ENCODE measurements at places on chromosomes 16 and 17. TPM values are rescaled to one million over a fixed set of nuclear protein-coding genes. Genes with fewer than 3 reads are reported as not detected.

The MOSMO gene
- 2.5 TPM for polyA plus RNA-seq

The KRT24 gene
- not detected for polyA plus RNA-seq

The GDE1 gene
- 71.7 TPM for polyA plus RNA-seq

The NDE1 gene
- 28.0 TPM for polyA plus RNA-seq

The KRT12 gene
- polyA plus RNA-seq = not detected

The GP2 gene
- not detected for polyA plus RNA-seq

The LITAFD gene
- not detected for polyA plus RNA-seq

The IGF2BP1 gene
- polyA plus RNA-seq = not detected

The SBK1 gene
- polyA plus RNA-seq = 0.04 TPM

DNA sequence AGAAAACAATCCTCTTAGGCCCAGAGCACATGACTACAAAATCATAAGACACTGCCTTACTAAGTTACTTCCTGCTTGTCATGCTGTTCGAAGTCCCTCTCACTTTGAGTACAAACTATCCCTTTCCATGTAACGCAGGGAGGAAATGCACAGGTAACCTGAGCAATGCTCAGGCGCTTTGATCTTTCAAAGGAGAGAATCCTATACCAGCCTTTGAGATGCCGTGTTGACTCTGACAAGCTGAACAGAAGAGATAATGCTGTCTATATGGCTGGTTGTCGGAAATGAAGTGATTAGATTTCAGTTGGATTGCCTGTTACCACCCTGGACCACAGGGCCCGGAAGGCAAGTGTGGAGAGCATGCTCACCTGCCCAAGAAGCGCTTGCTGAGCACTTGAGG is 75.9 kb downstream of the CDH11 start:
- no peak for DNase-seq

DNA sequence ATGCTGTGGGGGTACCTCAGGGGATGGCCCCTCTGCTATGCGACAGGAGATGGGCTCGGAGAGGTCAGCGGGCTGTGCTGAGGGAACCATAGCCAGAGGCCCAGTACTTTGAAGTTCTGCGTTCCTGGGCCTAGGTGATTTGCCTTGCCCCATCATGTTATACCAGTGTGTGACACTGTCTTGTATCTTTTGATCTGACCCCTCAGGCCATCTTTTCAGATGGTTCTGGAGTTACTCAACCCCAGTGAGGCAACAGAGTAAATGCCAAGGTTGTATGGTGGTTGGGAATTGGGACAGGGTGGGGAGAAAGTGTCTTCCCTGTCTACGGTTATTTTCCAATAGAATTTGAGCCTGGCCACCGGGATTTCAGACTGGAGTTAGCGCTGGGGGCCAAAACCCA is 8.5 kb downstream of the MSI2 start:
- DNase-seq = no peak

DNA sequence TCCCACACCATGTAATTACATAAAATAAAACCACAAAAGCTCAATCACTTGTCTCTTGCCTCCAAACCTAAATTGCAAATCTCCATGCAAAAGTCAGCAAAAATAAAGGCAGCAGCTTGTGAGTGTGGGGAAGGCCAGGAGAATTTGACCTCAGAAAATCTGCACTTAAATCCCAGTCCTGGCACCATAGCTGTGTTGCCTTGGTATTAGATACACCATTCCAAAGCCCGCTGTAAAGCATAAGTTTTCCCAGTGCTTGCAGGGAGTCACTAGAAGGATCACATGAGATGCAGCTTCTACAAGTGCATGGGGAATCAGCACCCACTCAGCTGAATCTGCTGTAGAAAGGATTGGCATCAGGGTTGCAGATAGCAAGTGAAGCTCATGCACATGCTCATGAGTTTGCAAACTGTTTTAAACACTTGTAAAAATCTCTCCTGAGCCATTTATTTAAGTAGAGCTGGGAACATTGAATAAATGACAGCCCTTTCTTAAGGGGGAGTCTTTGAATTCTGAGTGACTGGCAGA is 495.0 kb upstream of the HSBP1 start:
- no peak for DNase-seq

DNA sequence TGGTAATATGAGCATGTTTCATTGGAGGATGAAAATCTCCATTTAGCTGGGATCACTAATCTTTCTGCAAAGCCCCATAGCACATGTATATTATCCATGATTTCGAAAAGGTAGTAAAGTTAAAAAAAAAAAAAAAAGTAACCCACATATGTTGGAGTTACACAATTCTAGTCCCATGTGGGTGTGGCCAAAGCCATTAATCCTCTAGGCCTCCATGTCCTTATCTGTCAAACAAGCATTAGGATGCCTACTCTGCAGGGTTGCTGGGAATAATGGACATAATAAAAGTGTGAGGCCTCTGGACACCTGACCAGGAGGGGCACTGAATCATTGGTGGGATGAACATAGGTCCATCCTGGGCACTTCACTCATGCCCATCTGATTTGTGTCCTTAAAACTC is 29.2 kb upstream of the VAT1L start:
- DNase-seq = no peak

DNA sequence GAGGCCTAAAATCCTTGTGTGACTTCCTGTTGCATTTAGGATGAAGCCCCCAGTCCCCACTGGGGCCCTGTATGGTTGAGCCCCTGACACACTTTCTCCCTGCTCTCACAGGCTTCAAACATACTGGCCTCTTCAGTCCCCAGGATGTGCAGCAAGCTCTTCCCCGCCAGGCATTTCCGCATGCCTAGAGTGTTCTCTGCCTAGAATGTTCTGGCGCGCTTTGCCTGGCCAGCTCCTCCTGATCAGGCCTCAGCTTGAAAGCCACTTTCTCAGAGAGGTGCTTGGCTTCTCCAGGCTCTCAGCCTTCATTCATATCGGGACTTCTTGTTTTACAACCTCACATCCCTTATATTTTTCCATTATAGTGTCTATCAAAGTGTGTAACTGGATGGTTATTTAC is 123.7 kb downstream of the SPACA3 start:
- DNase-seq = no peak

DNA sequence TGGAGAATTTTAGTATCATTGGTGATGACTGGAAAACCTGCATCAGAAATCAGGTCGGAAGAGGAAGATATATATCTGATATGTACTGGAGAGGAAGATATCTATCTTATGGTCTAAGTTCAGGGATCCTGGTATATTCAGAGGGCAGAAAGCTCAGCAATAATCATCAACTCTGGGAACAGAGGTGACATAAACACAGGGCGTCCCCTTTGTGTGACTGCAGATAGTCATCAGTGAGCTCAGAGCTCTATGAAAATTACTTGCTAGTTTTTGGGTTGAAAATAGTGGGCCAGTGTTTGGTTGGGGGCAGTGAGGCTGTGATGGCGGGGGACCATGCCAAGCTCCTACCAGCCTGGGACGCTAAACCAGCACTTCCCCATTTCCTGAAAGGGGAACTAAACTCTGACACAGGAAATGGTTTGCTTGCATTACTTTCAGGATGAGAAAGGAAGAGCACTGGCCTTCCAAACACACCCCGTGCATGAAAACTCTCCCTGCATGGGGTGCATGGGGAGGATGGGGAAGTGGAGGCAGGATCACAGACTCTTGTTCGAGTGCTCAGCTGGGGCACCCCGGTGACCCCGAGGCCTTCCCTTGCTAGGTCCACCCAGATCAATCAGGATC is 15.8 kb downstream of the NOD2 start:
- DNase-seq = peak; percentile 90

GRCh38 chr17:8935191-8935590 is 30.3 kb downstream of the PIK3R5 start:
- DNase-seq = peak; percentile 97

DNA sequence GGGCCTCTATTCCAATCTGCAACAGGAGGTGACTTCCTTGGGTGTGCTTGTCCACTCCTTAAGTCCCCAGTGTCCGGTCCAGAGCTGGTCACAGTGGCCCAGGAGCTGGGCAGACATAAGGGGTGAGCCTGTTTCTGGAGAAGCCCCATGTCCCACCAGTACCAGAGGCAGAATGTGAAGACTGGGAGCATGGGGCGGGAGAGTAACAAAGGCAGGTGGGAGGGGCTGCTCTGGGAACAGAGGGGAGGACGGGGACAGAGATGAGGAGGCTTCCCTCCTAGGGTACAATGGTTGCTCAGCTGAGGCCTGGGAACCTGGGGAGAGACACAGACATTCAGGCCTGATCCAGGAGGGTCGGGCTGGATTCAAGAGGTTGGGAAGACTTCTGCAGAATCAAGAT is 323.3 kb upstream of the TNRC6C start:
- DNase-seq = no peak

DNA sequence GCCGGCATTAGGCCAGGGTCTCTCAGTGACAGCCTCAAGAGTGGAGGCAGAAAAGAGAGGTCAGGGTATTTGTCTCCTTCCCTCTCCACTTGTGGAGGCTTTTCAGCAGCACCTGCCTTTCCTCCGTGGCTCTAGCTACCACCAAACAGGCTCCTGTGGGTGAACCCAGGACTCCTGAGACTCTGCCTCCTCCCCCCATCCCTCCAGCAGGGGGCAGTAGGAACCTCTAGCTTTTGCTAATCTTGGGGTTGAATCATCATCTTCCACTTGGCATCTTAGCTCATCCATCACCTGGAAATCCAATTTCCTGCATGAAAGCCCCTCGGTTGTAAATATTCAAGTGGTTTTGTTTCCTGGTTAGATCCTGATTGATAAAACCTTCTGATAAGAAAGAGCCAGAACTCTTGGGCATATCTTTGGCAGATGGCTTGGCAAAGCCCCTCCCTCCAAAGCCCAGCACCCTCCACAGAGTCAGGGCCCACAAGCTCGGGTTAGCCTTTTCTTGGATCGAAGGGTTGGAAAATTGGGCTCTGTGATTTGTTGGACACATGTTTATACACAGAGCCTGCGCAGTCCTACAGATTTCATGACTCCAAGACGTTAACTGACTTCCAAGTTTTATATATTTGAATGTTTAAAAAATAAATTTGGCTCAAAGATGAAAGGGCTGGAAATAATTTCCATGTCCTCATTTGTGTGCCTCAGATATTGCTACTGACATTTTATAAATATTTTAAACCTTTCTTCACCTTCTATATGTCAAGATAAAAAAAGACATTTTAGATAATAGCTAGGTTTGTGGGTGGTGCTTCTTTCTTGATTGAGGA is 322.1 kb downstream of the MAP2K4 start:
- DNase-seq = no peak

GRCh38 chr17:45369421-45369820 is 52.6 kb upstream of the MAP3K14 start:
- no peak for DNase-seq

DNA sequence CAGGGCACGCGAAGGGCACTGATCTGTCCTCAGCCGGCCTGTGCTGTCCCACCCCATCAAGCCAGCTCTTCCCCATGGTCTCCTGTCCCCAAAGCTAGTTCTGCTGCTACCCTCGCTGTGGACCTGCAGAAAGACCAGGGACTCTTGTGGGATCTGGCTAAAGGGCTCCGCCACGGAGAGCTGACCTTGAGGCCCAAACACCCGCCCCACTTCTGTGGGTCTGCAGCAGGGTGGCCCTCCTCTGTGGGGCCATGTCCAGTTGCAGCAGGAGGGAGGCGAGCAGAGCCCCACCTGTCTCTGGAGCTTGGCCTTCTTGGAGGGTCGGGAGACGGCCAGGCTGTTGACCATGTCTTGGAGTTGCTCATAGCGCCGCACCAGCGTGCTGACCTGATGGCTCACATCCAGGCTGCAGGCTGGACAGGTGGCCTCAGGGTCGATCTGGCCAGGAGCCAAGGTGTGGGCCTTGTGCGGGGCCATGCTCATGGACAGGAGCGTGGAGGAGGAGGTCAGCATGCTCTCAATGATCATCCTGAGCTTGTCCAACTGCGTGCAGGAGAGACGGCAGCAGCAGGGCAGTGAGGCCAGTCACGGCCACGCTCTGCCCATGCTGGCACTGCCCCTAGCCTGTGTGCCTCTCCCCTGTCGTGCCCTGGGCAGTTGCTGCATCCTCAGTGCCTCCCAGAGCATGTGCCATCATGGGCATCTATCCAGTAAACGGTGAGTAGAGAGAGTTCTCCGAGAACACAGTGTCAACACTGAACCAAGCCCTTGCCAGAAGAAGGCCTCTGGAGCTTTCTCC is 16.6 kb downstream of the UBALD2 start:
- no peak for DNase-seq

DNA sequence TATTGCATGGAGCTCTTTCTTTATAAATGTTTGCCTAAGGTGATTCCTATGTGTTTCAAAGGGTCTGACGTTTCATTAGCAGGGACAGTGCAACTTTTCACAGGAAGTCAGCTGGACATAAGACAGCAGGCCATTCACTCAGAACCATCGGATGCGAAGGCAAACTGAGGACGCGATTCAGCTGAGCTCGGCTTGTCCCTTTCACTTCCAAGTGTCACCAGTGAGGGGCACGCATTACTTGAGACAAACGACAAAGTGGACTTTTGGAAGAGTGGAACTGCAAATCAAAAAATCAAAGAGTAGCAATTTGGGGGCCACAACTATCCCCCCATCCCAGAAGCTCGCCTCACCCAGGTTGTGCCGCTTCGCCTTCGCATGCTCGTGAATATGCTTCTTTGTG is 14.6 kb downstream of the USP22 start:
- DNase-seq = no peak

DNA sequence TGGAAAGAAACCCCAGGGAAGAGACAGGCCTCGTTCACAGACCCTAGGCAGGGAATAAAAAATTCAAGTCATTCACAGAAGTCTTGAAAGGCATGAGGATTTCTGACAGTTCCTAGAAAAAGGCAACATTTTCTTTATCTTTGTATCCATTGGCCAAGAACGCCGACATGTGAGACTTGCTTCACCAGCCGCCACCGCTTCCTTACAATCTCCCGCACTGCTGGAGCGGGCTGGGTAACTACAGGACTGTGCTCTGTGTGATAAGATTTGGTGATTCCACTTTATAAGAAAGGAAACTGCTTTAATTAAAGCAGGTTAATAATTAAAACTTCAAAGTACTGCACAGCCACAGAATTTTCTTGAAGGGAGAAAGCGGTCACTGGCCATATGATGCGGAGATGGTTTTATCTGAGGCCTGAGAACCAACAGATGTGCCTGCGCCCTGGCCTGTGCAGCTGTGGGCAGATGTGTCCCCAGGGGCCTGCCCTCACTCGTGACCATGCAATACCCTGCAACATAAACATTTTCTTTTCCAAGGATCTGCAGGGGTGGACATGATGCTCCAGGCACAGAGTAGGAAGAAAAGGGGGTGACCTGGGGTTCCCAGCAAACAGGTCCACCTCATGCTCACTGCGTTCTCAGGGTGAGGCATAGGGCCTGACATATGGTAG is 13.0 kb upstream of the LGALS3BP start:
- DNase-seq = no peak

GRCh38 chr16:72635104-72635503 is 412.8 kb downstream of the ZFHX3 start:
- DNase-seq = no peak

DNA sequence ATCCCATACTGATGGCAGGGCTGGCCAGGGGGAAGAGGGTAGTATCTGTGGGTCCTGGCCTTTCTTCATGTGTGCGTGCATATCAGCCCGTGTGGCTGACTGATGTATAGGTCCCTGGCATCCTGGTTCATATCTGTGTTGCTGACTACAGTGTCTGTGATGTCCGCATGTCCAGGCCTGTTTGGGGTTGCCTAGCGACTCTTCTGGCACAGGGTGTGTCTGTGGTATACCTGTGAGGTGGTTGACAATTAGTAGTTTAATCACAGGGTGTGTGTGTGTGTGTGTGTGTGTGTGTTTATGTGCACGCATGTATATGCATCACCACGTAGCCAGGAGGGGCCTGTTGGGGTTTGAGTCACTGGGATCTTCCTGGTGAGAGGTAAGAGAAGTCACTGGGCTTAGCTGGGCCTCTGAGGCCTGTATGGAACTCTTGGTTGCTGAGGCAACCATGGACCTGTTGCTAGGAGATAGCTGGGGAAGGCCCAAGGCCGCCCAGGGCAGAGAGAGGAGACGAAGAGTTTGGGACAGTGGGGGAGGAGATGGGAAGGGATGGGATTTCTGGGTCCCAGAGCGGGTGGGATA is 603 bp upstream of the TMEM95 start:
- DNase-seq = no peak

- no peak for DNase-seq
Observed at GRCh38 chr17:61595418-61596186, 4.6 kb upstream of the NACA2 start.
